ENCODE measurements at places on chromosomes 7 and 10.
A peak's percentile ranks its signal among the peaks of the same experiment; 100 is the strongest.

- peak; percentile 35 for DNase-seq
Measured at GRCh38 chr7:7639421-7639820, 1.1 kb upstream of the UMAD1 start.

DNA sequence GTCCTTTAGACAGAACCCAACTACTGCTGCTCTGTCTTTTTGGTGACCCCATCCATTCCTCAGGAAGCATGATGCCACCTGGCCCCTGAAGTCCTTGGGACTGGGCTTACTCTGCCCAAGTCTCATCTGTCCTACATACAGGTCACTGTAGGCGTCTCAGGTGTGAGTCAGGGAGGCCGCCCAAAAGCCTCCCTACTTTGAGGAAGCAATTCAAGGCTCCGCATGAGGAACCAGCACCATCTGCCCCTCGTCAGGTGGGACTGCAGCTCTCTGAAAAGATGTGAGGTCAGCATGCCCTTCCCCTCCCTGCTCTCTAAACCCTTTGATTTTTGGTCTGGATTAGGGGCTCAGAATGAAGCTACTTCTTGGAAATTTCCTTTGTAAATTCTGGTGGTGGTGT lies 354.8 kb downstream of the CXCL12 start:
- no peak for DNase-seq

GRCh38 chr10:96446966-96447596 lies 66.6 kb downstream of the TLL2 start:
- no peak for DNase-seq

DNA sequence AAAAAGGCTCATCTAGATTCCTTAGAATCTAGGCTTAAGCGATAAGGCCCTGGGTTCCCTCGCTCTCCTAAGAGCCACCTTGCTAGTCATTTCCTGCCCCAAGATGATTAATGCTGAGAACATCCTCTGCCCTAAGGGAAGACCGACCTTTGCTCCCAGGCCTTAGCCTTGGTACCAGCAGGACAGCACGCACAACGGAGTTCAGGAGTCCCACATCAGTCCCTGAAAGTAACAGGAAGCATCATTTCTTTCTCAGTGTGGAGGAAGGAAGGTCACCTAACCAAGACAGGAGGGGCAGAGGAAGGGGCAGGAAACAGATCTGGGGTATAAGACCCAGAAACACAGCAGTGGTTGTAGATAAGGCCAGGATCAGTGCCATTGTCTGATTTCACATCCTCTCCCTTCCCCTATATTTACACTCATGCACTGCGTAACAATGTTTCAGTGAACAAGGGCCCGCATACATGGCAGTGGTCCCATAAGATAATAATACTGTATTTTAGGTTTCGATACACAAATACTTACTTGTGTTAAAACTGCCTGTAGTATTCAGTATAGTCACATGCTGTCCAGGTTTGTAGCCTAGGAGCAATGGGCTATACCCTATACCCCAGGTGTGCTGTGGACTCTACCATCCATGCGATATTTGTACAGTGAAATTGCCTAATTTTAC lies 8.1 kb upstream of the FAM107B start:
- DNase-seq, result peak; percentile 86

DNA sequence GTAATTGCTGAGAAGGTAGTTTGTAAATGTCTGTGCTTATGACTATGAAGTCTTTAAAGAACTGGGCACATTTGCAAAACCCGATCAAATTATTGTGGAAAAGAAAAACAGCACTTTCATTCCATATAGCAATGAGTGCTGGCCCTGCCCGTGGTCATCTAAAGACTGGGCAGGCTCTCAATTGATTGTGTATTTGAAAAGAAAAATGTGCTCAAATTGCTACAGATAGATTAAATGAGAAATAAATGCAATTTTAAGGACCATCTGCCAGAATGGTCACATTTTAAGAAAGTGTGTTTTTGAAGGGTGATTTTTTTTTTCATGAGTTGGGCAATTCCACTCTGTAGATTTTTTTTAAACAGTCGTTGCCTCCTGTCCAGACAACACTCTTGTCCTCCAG lies 672.2 kb downstream of the SDK1 start:
- DNase-seq, result no peak

- no peak for DNase-seq
Measured at GRCh38 chr7:128665057-128665456, 7.0 kb upstream of the GARIN1A start.

Measured in ACHN (cell line).